Smooth muscle cell of bladder (primary cell): ENCODE measurements at places on chromosomes 6 and 20. TPM values are rescaled to one million over a fixed set of nuclear protein-coding genes. Genes with fewer than 3 reads are reported as not detected.

FOXF2 gene
- total RNA-seq, result 2.1 and 3.8 TPM in 2 replicates

VWA7 gene
- 0.14 and 0.28 TPM in 2 replicates for total RNA-seq

C6orf15 gene
- not detected in 2 replicates for total RNA-seq

BPIFB4 gene
- not detected in 2 replicates for total RNA-seq

HLA-DPA1 gene
- total RNA-seq, result 2.8 TPM in 1 of 2 replicates, not detected in the other

C6orf58 gene
- total RNA-seq, result under 0.01 and 0.09 TPM in 2 replicates

CRIP3 gene
- total RNA-seq, result 0.18 TPM in 1 of 2 replicates, not detected in the other

DEF6 gene
- 0.83 and 1.3 TPM in 2 replicates for total RNA-seq

ASIP gene
- total RNA-seq, result not detected in 2 replicates

ERGIC3 gene
- total RNA-seq, result 444 and 536 TPM in 2 replicates

PKIB gene
- 1.1 and 26.0 TPM in 2 replicates for total RNA-seq

SLC17A2 gene
- total RNA-seq, result not detected in 2 replicates

BIRC7 gene
- 0.65 TPM in 1 of 2 replicates, not detected in the other for total RNA-seq

OVOL2 gene
- not detected in 2 replicates for total RNA-seq

MCCD1 gene
- not detected in 2 replicates for total RNA-seq

COX4I2 gene
- total RNA-seq, result not detected in 2 replicates

SLC17A3 gene
- not detected in 2 replicates for total RNA-seq

DLK2 gene
- 0.28 and 0.37 TPM in 2 replicates for total RNA-seq

TAGAP gene
- not detected in 2 replicates for total RNA-seq

MEP1A gene
- total RNA-seq, result not detected in 2 replicates

DEFB132 gene
- not detected in 2 replicates for total RNA-seq

ELOVL4 gene
- total RNA-seq, result 4.7 and 5.6 TPM in 2 replicates

KIF13A gene
- 48.8 and 72.6 TPM in 2 replicates for total RNA-seq

BPIFB2 gene
- not detected in 2 replicates for total RNA-seq

ID4 gene
- 8.0 and 10.2 TPM in 2 replicates for total RNA-seq

C20orf144 gene
- total RNA-seq, result 0.09 and 0.14 TPM in 2 replicates

CAGE1 gene
- total RNA-seq, result 0.09 and 0.14 TPM in 2 replicates

PSMA7 gene
- total RNA-seq, result 342 and 348 TPM in 2 replicates
